ENCODE measurements at places on chromosomes 6 and 20.

DNA sequence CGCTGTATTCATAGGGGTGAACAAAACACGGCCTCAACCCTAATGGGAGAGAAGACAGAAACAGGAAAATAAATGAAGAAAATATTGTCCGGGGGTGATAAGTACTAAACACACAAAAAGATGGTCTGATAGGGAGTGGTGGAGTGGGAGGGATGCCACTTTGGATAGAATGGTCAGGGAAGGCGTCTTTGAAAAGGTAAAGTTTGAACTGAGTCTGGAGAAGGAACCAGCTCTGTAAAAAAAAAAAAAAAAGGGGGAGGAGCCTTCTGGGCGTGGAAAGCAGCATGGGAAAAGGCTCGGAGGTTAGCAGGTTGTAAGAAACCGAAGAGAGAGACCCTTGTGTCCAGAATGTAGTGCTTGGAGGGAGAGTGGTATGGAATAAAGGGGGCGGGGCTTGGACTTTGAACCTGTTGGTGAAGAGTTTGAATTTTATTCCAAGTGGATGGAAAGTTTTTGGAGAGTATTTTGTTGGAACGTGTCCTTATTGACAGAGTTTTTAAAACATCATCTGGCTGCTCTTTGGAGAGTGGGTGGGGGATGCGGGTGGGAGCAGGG lies 1.8 kb downstream of the CHMP4B start:
- no peak for DNase-seq

GRCh38 chr20:36745234-36745926 lies 510 bp downstream of the NDRG3 start:
- peak; percentile 49 for DNase-seq

DNA sequence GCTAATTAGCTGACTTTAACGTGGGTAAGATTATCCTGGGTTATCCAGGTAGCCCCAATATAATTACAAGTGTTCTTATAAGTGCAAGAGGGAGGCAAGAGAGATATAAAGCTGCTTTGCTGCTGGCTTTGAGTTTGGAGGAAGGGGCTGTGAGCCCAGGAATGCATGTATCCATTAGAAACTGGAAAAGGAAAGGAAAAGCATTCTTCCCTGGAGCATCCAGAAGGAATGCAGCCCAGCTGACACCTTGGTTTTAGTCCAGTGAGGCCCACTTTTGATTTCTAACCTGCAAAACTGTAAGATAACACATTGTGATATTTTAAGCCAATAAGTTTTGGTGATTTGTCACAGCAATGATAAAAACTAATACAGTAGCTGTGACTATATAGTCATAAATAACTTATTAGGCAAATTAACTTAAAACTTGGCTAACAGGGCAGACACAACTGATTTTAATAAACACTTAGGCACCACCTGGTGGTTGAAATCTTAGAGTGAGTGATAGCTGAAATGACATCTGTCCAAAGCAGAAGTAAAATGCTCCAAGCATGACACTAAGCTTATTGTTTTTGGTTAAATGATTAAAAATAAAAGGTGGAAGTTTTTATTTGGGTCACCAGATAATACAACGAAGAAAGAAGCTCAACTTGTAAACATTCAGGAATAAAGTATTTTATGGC lies 35.6 kb downstream of the ADGRF4 start:
- DNase-seq = no peak

- DNase-seq = no peak
Measured at GRCh38 chr6:109186012-109186411, 90.7 kb downstream of the CEP57L1 start.

DNA sequence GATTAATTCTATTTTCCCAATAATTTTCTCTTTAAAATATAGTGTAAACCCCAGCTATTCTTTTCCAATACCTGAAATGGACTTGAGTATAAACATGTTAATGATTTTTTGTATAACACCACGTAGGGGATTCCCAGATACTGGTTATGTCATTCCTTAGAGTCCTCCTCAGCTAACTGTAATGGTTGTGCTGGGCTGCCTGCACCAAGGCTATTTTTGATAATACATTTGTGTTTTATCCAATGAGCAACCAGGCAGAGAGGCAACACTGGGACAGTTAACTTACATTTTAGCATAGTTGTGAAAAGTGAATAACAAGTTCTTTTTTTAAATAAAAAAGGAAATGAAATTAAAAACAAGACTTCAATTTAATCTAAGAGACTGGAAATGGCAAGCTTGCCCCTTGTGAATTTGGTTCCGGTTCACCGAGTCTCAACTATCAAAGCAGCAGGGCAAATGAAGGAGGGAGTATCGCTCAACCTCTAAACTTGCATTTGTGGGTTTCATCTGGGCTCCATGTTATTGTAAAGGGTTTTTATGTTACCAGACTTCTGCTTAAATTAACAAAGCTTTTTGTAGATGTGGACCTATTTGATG lies 18.8 kb upstream of the BACH2 start:
- no peak for DNase-seq

- DNase-seq = no peak
Measured at GRCh38 chr20:16392346-16392745, 180.9 kb downstream of the KIF16B start.

- DNase-seq = no peak
Measured at GRCh38 chr6:90076511-90077415, 182.5 kb downstream of the GJA10 start.
